Substantia nigra (tissue), 51 donors: ENCODE measurements at places on chromosomes 6 and 20.

DNA sequence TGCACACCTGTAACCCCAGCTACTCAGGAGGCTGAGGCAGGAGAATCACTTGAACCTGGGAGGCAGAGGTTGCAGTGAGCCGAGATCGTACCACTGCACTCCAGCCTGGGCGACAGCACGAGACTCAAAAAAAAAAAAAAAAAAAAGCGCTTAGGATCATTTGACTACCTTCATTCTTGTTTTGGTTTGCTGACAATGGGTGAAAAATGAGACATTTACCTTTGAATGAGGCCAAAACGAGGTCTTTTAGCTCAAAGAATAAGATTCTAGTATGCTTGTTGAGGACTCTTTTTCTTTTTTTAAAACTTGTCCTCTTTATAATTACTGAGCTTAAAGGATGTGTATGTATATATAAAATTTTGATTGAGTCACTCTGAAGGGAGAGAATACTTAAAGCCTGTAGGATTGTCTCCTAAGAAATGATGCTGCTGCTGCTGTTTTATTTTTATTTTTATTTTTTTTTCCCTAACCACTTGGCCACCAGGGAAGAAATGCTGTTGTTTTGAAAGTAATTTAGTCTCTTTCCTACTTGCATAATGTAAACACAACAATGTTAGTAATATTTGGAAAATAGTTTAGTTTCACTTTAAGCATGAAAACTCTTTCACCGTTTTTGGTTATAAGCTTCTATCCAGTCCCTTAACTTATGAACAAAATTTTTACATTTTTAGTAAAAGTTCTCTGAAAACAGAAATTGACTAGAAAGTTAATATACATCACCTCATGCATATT is 7.9 kb downstream of the UBR2 start:
- DNase-seq, result no peak

DNA sequence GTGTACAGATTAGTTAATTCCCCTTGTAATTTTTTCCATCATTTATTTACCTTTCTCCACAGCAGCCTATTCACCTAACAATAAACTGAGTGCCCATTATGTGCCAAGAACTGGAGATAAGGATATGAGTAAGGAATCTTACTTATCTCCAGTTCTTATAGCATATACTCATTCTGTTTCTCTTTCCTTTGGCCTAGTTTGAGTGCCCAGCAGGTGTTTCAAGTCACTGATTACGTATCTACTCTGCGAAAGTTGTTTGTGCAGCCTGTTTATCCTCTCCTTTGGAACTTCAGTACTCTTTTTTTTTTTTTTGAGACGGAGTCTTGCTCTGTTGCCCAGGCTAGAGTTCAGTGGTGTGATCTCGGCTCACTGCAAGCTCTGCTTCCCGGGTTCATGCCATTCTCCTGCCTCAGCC is 17.3 kb upstream of the POU5F1 start:
- no peak for DNase-seq

DNA sequence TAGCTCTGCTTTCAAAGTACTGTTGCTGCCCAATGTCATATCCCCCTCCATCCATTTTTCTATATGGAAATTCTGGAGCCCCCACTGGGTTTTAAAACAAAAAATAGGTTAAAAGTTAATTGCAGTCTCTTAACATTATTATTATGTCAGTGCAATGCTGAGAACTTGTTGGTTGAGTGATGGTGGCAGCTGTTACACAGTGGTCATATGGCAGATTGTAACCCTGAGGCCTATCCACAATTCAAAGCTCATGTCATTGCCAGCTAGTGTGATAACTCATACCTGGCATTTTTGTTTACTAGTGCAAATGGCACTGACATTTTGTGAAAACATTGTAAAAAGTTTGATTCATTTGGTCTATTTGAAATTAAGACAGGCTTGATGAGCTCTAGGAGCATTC is 305.7 kb upstream of the FLRT3 start:
- no peak for DNase-seq

DNA sequence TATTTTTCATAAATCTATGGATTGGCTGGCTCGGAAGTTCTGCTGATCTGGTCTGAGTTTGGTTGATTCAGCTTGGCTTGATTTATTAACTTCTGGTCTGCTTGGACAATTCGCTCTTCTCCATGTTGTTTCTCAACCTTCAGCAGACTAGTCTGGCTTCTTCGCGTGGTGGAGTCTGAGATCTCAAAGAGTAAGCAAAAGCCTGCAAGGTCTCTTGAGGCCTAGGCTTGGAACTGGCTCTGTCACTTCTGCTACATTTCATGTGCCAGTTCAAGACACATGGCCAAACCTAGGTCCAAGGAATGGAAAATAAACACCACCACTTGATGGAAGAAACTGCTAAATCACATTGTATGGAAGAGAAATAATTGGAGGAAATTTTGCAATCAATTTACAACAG is 115.1 kb upstream of the JAG1 start:
- no peak for DNase-seq

DNA sequence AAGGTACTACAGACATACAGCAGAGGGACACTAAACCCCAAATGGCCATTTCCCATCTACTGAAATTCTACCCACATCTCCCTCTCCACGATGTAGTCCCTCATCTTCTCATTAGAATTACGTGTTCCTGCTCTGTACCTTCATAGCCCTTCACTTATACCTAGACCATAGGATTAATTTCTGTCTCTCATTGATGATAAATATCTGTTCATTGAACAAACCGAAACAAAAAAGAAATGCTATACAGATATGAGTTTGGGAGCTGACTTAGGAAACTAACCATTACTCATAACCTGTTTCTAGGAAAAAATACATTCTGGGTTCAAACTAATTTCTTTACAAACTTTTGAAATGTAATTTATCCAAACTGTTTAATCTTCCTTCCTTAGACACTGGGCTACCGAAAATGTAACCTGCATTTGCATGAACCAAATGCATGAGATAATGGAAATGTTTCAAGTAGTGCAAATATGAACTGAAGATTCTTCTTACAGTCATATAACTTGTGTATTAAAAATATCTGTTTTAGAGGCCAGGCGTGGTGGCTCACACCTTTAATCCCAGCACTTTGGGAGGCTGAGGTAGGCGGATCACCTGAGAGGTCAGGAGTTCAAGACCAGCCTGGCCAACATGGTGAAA is 85.3 kb downstream of the GJA10 start:
- no peak for DNase-seq

GRCh38 chr6:30915591-30915946 is 1.5 kb downstream of the VARS2 start:
- DNase-seq, result peak; percentile 20

DNA sequence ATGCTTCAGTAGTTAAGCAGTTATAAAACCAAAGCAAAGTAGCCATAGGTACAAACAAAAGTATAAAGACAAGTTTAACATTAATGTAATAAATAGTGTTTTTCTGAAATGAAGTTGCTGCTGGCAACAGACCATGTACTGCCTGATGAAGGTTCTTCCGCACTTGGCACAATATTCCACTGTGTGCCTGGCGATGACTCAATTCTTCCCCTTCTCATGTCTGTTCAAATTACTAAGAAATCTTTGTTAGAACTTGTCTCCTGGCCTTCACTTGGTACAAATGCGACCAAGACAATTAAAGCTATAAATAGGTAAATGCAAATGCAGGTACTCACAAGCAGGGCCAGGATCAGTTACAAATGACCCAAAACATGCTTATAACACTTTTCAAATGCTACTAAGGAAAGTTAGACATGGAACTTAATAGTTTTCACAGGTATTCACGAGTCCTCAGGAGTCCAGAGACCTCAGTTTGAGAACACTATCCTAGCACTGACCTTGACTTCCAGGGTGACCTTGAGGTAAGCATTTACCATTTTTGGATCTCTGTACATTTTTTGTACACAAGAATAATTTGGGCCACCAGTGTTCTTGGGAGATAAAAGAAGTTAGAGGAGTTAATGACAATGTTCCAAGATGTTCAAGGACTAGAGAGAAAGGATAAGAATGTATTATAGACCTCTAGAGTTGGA is 8.1 kb upstream of the DDR1 start:
- no peak for DNase-seq

DNA sequence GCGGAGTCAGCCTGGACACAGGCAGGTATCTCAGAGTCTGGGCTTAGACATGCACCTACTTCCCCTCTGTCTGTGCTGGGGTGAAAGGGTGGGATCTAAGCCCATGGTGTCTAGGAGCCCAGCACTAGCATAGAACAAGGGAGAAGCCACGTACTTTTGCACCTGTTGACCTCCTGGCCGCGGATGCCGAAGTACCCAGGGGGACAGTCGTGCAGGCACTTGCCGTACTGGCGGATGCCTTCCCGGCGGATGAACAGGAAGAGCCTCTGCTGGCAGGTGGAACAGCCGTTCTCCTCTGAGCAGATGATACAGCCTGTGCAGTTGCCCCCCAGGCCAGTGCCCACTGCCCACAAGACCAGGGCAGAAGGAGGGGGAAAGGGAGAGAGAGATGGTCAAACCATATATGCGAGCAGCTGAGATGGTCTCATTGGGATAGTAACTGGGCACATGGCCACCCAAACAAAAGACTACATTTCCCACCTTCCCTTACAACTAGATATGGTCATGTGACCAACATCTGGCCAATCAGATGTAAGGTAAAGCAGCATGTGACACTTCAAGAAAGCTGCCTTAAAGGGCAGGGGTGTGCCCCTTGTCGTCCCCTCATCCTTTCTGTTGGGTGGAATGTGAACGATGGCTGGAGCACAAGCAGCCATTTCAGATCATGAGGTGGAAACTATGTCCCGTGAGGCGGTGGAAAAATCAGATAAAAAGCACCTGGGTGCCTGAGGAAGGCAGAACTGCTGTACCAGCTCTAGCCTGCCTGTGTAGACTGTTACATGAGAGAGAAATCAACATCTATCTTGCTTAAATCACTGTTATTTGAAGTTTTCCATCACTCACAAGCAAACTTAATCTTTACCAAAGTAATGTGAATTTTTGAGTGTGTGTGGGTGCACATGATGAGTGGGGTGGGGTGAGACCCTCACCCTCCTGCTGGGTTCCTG is 34.0 kb downstream of the RSPO4 start:
- DNase-seq, result no peak

DNA sequence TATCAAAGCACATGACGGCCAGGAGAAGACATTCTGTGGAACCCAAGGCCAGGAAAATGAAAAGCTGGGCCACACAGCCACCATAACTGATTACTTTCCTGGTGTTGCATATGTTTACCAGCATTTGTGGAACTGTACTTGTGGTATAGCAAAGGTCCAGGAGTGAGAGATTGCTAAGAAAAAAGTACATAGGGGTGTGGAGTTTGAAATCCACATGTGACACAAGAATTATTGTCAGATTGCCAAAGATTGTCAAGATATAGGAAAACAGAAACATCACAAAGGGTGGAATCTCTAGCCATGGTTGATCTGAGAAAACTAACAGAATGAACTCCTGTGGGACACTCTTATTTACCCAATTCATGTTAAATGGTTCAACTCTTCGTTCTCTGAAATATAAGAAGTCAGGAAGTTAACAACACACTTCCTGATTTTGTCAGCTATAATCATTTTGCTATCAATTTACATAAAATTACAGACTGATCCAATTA is at the start of gene OR2B2:
Gene OR2B2, minus strand, starts transcription at position 441 of the 491 bp plus-strand sequence. Its CDS starts 77 bp downstream, at position 364.
- no peak for DNase-seq

GRCh38 chr6:151690768-151691562 is 116.5 kb upstream of the ESR1 start:
- DNase-seq, result no peak

DNA sequence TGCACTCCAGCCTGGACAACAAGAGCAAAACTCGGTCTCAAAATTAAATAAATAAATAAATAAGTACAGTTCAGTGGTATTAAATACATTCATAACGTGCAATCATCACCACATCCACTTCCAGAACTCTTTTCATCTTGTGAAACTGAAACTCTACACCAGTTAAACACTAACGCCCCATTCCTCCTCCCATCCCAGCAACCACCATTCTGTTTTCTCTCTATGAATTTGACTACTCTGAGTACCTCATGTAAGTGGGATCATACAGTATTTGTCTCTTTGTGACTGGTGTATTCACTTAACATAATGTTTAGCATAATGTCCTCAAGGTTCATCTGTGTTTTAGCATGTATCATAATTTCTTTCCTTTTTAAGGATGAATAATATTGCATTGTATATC is 29.1 kb upstream of the SCML4 start:
- DNase-seq, result no peak

GRCh38 chr20:13007596-13007995 is 1.2 kb upstream of the SPTLC3 start:
- DNase-seq, result no peak

- no peak for DNase-seq
These were observed 113.8 kb downstream of the JPH2 start for GRCh38 chr20:44073011-44073674.

- no peak for DNase-seq
These were observed 91.7 kb downstream of the TBXT start for GRCh38 chr6:166075925-166076324.

DNA sequence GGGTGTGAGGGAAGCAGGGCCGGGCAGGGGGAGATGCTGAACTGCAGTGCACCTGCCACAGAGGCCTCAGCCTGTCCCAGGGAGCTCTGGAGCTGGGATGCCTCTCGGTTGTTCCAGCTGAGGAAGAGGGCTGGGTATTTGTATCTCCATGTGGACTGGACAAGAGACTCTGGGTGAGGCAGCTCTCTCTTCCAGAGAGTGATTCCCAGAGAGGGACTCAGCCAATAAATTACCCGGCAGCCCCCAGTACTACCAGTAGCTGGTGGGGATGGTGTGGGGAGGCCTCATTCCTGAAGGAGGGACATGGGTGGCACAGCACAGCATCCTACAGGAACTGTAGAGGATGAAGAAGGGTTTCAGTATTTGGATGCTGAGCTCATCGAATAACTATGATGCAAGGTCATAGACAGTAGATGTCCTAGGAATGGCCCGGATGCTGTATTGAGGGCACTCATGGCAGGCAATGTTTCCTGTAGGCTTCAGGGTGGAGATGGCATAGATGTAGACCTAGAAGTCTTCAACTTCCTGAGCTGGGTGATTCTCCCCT is 1.4 kb downstream of the FGD2 start:
- no peak for DNase-seq

DNA sequence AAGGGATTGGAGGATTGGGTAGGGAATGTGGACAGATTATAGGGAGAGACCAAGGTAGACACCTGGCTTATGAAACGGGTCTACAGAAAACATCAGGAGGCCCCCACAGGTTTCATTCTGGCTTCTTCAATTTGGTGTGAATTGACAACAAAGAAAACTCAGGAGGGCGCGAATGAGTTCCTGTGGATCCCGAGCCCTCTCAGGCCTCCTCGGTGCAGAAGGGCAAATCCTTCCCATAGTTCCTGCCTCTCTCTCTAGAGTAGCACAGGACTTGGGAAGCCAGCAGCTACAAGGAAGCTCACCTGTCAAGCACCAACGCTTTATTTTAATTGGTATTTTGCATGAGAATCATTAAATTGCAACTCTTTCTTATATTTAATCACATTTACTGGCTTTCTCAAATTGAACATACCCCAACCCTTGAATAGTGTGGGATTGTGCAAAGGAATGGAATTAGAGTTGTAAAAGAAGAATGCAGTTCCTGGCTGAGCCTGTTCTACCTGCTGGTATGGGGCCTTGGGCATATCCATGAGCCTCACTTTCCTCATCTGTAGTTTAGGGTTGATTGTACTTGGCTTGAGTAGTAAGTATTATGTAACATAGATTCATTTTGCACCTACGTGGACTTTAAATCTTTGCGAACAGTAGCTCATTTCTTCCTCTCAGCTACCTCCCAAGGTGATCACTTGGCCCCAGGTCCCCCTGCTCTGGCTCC is 56.4 kb upstream of the PHACTR2 start:
- DNase-seq, result no peak

GRCh38 chr20:58855506-58856389 is 3.2 kb downstream of the GNAS start:
- no peak for DNase-seq

- DNase-seq, result no peak
These were observed 75.7 kb downstream of the ARID1B start for GRCh38 chr6:156852858-156853216.
